Activated T-cell treated with anti-CD3 and anti-CD28 coated beads, Interleukin-2, amount 50 U/mL, for 4 hours (primary cell): ENCODE measurements at places on chromosomes 4 and X.
A peak's percentile ranks its signal among the peaks of the same experiment; 100 is the strongest.

GRCh38 chr4:148730766-148731165, 288.6 kb upstream of the NR3C2 start:
- no peak for DNase-seq

GRCh38 chrX:69229436-69229835, 64.2 kb upstream of the PJA1 start:
- no peak for DNase-seq

- peak; percentile 17 for DNase-seq
Observed at GRCh38 chrX:1673337-1673736, 58.5 kb downstream of the ASMT start.

DNA sequence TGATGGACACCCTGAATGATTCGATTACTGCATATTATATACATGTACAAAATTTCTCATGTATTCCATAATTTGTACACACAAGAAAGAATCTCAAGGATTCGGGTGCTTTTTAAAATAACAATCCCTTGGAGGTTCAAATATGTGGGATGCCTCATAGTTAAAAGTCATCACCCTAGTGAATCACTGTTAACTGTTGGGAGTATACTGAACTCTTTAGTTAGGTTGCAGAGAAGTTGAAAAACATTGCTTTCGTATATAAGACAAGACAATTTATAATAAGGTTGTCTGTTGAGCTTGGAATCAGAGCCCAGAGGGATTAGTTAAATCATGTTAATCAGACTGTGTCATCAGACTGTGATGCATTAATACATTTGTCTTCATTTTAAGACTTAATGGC, 15.6 kb downstream of the DCK start:
- DNase-seq, result no peak

DNA sequence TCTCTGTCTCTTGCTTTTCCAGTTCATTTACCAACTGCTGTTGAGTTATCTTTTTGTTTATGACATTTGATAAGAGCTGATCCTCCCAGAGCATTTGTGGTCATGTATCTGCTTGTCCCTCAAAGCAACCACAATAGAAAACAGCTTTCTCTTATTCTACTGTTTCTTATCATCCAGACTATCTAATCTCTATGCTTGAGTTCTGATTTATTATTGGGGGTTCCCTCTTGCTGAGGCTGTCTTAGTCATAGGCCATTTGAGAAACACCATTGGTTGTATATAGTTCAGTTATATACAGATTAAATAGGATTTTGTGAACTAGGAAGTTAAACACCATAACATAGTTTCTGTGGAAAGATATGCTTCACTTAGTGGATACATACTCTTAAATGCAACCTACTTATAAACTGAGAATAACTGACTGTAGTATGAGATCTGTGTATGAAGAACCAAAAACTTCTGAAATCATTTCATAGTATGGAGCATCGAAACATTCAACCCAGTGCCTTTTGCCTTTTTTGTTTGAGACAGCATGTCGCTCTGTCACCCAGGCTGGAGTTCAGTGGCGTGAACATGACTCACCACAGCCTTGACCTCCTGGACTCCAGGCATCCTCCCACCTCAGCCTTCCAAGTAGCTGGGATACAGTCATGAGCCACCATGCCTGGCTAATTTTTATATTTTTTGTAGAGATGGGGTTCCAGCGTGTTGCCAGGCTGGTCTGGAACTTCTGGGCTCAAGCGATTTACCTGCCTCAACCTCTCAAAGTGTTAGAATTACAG, 75.8 kb downstream of the STIM2 start:
- no peak for DNase-seq

GRCh38 chrX:129496625-129497024, 26.7 kb downstream of the SMARCA1 start:
- DNase-seq, result no peak

- DNase-seq, result no peak
Observed at GRCh38 chrX:18961686-18962085, 22.2 kb downstream of the PHKA2 start.

GRCh38 chrX:72609313-72609712, 36.7 kb upstream of the HDAC8 start:
- DNase-seq, result no peak

GRCh38 chr4:171203425-171203824, 609.8 kb upstream of the GALNTL6 start:
- no peak for DNase-seq

DNA sequence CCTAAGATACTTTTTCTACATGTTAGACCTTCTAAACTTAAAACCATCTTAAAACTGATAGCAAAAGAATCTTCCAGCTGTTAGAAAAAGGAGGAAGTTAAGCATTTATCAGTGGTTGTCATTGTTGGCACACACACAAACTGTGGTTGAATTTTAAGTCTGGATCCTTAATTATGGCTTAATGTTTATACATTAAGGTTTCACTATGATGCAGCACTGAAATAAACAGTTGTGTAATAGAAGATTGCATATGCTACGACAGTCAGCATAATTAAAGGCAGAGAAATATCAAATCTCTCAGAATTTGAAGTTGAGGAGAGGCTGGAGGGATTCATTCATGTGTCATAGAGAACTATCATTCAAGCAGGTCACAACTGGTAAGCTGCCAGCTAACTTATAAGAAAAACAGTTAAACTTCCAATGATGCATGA, 32.3 kb downstream of the ADGRA3 start:
- DNase-seq, result no peak

DNA sequence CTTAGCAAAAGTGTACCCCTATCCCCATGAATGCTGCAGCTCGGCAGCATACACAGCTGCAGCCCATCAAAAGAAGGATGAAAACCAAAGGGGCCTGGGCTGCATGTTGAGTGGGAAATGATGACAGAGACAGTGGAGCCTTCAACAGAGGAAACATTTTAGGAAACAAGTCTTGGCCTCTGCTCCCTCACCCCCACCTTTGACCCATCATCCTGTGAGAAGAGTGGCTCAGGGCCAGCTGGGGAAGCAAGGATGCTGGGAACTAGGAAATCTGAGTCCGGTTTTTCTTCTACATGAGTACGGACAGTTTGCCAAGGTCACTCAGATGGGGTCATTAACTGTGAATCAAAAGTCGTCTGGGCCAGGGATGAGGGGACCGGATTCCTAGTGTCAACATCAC, 37.2 kb downstream of the IDS start:
- DNase-seq, result no peak

DNA sequence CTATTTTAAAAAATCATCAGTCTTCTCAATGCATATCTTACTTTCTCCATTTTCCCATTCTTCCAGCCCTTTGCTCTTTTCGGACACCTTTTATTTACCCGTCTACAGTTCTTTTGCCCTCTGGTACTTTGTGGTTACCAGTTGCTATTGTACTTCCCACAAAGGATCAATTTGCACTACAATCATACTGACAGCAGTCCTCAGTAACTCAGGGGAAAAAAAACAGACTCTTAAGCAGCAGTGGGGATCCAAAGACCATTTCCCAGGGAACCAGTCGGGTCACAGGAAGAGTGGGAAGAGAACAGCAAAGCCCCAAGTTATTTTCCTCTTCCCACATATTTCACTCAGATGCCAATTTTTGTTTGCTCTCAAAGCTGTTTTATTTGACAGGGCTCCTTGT, 23.1 kb downstream of the DMD start:
- no peak for DNase-seq

DNA sequence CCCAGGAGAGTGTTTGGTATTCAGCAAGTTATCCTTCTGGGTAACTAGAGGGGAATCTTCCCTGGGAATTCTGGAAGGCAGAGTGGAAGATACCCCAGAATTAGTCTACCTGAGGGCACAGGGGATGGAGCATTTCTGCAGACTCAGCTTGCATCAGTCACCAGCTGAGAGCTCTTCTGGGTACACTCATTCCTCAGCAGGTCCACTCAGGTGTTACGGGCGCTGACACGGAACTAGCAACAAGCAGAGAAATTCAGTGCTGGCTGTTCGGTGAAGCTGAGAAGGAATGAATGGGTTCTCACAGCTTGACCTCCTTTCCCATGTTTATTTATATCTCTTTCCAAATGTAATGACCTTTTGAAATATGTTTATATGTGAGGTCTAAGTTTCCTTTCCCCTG, 106.0 kb upstream of the PNPLA4 start:
- no peak for DNase-seq

DNA sequence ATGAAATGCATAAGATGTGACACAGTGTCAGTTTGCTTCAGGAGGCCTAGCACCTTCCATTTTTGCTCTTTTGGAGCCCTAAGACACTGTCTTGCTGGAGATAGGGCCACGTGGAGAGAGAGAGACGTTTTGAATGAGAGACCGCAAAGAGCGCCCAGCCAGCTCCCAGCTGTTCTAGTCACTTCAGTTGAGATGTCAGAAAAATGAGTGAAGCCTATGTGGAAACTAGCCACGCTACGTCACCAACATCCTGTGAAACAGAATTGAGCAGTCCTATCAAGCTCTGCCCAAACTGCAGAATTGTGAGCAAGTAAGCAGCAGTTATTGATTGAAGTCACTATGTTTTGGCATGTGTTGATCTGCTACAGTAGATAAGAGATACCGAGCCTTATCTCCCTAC, 13.1 kb downstream of the GPR82 start:
- peak; percentile 6 for DNase-seq

DNA sequence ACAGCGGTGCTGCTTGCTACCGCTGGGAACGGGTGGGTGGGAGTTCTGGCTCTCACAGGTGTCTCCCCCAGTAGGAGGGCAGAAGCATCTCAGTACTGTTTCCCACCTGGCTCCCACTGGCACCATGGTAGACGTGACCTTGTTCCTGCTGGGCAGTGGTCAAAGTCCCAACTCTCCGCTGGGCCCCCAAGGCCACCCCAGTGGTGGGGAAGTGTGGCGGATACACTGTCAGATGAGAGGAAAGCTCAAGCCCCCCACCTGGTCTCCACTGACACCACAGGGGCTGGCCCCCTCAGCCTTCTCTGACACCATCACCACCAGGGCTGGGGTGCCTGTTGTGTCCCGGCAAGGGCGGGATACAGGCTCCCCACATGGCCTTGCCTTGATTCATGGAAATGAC, 24.6 kb downstream of the LETM1 start:
- DNase-seq, result no peak

DNA sequence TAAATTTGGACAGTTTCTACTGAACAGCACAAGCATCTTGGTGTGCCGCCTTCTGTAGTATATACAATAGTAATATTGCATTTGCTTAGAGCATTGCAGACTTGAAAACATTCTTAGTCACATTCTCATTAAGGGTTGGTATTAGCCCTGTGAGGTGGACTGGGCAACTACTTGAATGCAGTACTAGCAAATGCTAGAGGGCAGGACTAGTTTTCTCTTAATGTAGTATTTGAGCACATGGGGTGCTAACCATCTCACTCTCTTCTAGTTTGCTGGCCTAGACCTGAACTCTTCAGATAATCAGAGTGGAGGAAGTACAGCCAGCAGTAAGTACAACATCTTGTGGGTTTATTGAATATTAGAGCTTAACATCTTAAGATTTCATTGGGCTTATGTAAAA, 3.2 kb downstream of the DDX3X start:
- no peak for DNase-seq

DNA sequence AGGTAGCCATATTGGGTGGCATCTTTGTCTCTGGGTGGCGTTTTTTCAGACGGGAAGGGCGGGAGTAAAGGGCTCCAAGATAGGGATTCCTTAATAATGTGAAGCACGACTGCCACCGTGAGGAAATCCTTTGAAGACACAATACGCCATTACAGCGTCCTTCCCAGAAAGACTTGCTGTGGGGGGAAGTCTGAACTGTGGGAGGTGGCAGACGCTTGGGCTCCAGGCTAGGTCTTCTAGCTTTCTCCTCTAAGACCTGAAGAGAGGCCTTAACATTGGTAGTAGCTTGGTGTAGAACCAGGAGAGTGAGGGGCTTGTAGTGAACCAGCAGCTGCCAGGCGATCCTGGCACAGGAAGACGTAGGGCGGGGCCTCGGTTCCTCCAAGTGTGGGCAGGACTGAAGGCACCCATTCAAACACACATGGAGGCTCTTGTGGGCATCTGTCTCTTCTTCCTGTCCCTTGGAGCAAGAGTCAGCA, 197.3 kb downstream of the OR13H1 start:
- peak; percentile 81 for DNase-seq

GRCh38 chr4:126568652-126569570, 1063.8 kb upstream of the INTU start:
- DNase-seq, result no peak

- DNase-seq, result no peak
Observed at GRCh38 chr4:180923486-180923885, 1319.7 kb upstream of the TENM3 start.

DNA sequence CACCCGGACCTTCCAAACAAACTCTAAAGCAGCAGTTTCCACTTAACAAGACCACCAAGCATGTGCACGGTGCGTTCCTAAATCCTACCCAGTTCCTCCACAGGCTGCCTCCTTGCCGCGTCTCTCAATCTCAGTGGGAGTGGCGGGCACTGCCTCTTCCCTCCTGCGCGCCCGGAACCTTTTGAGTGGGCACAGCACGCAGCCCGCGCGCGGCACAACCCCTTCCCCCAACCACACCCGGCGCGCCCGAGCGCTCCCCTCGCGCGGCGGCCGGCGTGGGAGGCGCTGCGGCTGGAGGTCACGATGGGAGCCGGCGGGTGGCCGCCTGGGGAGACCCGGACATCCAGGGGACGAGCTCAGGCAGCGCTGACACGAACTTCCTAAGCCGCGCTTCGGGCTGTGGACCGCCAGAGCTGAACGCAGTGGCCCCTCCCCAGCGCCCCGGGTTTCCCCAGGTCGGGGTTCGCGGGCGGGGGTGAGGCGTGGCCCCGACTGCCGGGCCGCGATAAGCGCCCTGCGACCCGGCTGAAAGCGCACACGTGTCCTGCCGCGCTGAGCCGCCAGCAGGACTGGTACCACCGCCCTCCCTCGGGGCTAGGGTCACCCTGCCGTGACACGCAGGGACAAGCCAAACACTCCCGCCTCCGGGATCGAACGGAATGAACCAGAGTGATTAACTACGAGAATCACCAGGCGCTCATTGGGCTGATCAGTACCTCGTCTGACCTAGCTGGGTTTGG, at the start of gene ABCG2:
TSS of gene ABCG2 (minus strand) at position 151 of the 740 bp plus-strand sequence. CDS start 18,644 bp downstream, outside the sequence.
- DNase-seq, result peak; percentile 14

DNA sequence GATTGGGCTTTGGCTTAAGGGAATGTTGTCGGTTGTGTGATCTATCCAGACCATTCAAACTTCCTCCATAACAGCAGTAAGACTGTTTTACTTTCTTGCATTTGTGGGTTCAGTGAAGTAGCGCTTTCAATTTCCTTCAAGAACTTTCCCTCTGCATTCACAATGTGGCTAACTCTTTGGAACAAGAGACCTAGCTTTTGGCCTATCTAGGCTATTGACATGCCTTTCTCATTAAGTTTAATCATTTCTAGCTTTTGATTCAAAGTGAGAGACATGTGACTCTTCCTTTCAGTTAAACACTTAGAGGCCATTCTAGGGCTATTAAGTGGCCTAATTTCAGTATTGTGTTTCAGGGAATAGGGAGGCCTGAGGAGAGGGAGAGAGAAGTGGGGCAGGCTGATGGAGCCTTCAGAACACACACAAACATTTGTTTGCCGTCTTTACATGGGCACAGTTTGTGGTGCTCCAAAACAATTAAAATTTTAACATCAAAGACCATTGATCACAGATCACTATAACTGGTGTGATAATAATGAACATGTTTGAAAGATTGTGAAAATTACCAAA, 34.1 kb downstream of the ADH5 start:
- no peak for DNase-seq

DNA sequence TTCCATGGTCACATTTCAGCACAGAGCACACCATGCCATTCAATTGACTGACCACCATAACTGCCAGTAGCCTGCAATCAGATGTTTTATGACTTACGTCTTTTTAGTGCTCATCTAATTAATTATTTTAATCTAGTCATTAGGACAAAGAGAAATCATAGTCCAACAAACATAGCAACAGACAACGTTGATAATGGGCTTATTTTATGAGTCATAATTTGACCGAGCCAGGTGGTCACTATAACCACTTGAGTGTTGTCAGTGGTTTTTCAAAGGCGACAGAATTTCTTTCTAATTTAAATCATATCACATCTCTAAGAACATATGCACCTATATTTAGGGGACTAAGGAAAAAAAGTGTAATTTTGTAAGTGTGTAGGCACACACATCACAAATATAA, 1.9 kb downstream of the SEC24D start:
- DNase-seq, result no peak
